ENCODE measurements at places on chromosomes 7 and 10.
A peak's percentile ranks its signal among the peaks of the same experiment; 100 is the strongest.

- DNase-seq: no peak
These were observed 515.2 kb downstream of the REEP3 start for GRCh38 chr10:64036321-64036930.

DNA sequence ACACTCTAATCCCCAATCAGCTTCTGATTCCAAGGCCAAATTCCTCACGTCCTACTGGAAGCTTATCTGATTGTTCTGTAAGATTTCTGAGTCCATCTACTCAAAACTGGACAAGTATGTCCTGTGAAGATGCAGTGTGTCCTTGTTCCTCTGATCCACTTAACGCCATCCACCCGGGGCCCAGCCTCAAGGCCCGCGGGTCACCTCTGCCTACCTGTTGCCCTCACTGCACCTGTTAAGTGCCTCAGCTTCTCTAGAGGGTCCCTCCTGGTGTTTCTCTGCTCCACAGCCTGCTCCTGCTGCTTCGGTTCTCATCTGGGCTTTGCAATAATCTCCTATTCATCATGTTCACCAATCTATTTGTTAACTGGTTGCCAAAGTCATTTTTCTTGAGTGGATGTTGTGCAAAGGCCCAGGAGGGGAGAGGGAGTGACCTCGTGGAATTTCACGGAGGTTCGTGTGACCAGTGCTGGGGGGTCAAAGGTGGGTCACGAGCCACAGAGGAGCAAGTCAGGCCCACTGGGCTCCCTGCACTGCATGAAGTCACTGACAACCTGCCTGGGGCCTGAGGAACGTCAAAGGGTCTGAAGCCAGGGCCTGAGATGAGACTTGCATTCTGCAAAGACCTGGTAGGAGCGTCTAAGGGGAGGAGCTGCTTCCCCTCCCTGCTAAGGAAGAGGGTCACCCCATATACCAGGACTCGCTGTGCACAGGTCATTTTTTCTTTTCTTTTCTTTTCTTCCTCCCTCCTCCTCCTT is 338.1 kb downstream of the WDR37 start:
- no peak for DNase-seq

DNA sequence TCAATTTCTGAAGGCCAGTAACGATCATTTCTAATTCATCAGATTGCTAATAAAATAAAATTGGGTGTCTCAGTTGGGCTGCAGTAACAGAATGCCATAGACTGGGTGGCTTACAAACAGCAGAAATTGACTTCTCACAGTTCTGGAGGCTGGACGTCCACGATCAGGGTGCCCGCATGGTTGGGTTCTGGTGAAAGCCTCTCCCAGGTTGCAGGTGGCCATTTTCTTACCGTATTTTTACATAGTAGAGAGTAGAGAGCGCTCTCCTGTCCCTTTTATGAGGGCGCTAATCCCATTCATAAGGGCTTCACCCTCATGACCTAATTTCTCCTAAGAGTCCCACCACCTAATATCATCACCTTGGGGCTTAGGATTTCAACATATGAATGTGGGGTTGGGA is 106.0 kb downstream of the SPAG6 start:
- no peak for DNase-seq

DNA sequence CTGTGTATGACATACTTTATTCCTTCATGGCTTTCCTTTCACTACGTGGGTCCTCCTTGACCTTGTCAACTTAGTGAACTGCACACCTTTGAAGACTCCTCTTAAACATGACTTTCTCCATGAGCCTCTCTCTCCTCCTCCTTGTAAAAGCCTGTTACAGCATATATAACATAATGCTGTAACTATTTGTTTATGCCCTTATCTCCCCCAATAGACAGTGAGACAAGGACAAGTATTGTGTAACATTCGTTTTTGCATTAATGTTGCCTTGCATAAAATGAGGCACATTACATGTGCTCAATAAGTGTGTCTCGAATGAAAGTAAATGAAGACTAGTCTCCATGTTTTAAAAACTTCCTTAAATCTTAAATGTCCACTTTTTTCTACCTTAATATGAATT is 4.3 kb upstream of the LAMB1 start:
- no peak for DNase-seq

GRCh38 chr7:122337011-122337410 is 32.5 kb upstream of the FEZF1 start:
- DNase-seq: no peak

GRCh38 chr7:38880454-38880853 is 28.5 kb downstream of the VPS41 start:
- no peak for DNase-seq

DNA sequence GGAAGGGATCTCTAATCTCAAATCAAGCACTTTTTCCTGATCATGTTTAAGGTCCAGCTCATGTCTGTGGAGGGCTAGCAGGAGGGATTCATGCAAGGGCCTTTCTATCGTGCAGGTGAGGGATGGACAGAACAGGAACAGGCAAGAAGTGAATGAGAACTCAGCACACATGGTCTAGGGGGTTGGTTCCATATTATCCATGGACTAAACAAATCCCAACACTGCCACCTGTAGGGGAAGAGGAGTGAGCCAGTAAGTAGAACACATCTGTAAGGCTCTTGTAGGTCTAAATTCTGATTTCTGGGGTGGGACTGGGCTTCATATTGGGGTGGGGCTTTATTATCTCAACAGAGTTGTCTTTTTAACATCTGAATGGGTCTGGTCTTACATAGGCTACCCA is 138.0 kb upstream of the TARP start:
- DNase-seq: peak; percentile 40

GRCh38 chr7:134469622-134470021 is 10.7 kb upstream of the AKR1B1 start:
- DNase-seq: no peak

GRCh38 chr7:123230147-123230546 is 30.4 kb upstream of the SLC13A1 start:
- DNase-seq: no peak

DNA sequence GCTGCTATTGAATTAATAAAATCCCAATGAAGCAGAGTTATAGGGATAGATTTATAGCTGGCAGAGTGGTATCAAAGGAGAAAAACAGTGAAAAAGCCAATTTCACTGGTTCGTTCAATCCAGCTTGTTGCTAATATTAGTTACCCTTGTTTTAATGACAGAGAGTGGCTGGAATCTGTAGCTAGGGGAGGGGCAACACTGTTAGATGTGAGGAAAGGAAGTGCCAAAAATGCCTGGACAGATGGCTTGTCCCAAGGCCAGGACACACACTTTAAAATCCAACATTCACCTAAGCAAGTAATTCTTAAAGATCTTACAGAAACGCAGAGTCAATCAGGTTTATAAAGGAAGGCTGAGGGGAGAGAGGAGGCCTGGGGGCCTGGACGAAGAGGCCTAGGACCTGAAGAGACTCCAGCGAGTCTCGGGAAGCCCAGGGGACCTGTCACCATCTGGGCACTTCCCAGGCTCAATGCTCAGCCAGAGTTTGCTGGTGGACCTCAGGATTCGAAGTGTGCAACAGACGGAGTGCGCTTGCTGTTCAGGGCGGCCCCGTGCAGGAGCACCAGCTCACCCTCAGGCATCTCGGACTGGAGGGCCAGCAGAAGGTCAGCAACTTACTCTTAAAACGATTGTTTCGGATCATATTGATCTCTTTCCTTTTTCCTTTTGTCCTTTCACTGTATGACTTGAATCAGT is 36.7 kb downstream of the TMEM248 start:
- DNase-seq: no peak

GRCh38 chr10:131183546-131184045 is 127.9 kb downstream of the TCERG1L start:
- no peak for DNase-seq

- DNase-seq: no peak
These were observed 44.1 kb downstream of the ANTXRL start for GRCh38 chr10:46330894-46331293.

- DNase-seq: peak; percentile 58
These were observed 565 bp downstream of the STRIP2 start for GRCh38 chr7:129434675-129435318.

DNA sequence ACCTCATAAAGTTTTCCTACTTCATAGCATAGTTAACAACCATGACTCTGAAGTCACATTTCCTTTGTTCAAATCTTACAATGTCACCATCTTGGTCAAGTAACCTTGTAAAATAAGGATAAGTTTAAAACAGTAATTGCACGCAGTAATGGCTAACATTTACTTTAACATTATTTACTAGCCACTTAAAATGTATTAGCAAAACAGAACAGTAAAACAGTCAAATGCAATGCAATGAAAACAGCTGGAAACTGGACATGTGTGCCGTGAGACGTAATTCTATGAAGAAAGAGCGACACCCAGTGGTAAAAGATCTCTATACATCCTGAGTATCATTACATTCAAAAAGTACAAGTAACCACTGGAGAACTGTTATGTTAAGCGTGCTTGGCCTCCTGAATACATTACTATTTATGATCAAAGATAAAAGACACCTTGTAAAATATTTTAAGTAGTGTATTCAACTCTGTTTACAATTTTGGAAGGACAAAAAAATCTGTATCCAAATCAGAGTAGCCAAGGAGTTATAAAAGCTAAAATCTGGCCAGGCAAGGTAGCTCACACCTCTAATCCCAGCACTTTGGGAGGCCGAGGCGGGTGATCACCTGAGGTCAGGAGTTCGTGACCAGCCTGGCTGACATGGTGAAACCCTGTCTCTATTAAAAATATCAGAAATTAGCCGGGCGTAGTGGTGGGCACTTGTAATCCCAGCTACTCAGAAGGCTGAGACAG is 27.2 kb downstream of the ATE1 start:
- peak; percentile 36 for DNase-seq

GRCh38 chr10:23314835-23315239 is 29.8 kb downstream of the C10orf67 start:
- peak; percentile 65 for DNase-seq

- DNase-seq: no peak
These were observed 485.6 kb downstream of the INHBA start for GRCh38 chr7:41217306-41217705.

DNA sequence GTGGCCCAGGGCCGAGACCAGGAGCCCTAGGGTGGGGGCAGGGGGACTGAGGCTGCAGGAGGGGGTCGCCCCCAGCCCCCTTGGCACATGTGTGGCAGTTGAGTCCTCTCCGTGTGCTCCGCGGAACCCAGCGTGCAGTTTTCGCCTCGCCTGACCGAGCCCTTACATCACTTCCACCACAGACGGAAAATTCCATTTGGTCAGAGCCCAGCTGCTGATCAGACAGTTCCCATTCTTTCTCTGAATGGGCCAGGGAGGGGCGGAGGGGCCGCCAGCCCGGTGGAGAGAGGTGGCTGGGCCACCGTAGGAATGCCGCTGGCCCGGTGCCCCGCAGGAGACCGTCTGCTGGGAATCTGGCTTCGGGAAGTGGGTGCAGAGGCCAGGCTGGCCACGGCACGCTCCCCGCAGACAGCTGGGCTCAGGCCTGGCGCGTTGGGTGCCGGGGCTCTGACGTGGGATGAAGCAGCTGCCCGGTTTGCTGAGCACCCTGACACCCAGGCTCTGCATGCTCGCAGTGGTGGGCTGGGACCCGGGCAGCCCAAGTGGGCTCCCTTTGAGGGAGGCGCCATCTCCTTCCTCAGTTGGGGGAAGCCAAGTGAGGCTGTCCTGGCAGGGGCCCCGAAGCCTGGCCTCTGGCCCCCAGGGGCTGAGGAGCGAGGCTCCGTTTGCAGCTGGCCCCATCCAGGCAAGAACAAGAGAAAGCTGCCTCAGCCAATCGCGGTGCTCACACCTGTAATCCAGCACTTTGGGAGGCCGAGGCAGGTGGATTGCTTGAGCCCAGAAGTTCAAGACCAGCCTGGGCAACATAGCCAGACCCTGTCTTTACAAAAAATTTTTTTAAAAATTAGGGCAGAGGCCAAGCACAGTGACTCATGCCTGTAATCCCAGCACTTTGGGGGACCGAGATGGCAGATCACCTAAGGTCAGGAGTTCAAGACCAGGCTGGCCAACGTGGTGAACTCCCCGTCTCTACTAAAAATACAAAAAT is 9.9 kb downstream of the TTYH3 start:
- peak; percentile 83 for DNase-seq

GRCh38 chr7:143908120-143908519 is 6.1 kb upstream of the TCAF1 start:
- no peak for DNase-seq

GRCh38 chr7:54831644-54832095 is 72.7 kb upstream of the SEC61G start:
- peak; percentile 47 for DNase-seq

GRCh38 chr10:5512331-5512730 is 12.4 kb upstream of the CALML3 start:
- DNase-seq: no peak

GRCh38 chr7:83633516-83633915 is 15.4 kb downstream of the SEMA3E start:
- no peak for DNase-seq

GRCh38 chr10:75399461-75400162 is 2.0 kb downstream of the ZNF503 start:
- peak; percentile 67 for DNase-seq

DNA sequence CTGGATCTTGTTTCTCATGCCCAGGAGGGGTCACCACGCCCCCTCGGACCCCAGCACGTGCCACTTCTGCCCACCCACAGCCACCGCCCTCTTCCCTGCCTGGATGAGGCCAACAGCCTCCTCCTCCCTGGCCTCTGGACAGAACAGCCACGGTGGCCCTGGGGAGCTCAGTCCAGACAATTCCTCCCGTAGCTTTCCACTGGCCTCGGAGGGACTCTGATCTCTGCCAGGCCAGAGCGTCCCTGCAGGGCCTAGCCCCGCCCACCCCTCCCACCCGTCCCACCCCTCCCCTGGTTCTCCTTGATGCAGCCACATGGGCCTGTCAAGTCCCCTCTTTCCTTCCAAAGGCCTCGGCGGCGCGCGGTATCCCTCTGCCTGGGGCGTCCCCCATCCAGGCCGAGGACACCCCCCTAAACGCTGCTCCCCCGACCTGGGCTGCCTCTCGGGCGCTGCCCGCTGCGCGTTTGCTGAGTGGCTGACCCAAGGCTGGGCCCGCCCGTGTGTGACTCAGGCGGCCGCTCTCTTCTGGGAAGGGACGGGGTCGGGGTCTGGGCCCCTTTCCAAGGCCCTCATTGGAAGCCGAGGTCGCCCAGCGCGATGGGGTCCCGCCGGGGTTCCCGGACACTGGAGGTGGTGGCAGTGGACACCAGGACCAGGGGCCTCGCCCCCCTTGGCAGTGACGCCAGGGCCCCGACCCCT is 557 bp downstream of the TMEM120A start:
- peak; percentile 39 for DNase-seq

GRCh38 chr10:133096616-133097269 is 9.0 kb downstream of the ADGRA1 start:
- DNase-seq: peak; percentile 29

- no peak for DNase-seq
These were observed 4.5 kb downstream of the RBP4 start for GRCh38 chr10:93596539-93596938.

DNA sequence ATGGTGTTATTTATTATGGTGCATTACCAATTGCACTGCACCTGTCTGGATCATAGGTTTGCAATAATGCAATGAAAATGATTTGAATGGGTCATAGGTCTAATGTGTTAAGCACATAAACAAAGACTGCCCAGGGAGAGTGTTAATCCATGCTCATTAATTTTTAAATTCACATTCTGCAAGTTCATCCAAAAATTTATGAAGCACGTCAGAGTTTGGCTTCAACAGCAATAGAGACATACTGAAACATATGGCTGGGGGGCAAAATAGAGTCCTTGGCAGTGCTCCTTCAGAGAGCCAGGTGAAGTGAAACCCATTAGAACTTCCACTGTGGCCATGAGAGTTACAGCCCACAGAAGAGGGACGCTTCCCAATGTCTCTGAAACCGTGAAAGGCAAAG is 441.1 kb downstream of the POM121L12 start:
- DNase-seq: no peak

Measured in Daoy (cell line).